Panc1 (cell line): ENCODE measurements at places on chromosomes 1 and 21.

DNA sequence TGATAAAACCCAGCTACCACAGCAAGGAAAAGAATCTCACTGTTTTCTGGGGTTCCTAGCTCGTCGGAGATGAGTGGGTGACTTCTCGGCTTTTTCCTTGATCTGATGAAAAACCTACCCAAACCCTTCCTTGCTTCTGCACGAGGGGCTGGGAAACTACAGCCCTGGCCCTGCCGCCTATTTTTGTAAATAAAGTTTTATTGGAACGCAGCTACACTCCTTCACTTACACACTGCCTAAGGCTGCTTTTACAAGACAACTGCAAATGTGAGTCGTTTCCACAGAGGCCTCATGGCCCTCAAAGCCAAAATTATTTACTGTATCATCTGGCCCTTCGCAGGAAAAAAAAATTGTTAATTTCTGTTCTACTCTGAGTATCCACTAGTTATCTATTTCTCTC is 116.0 kb upstream of the TMPRSS2 start:
- no peak for DNase-seq

DNA sequence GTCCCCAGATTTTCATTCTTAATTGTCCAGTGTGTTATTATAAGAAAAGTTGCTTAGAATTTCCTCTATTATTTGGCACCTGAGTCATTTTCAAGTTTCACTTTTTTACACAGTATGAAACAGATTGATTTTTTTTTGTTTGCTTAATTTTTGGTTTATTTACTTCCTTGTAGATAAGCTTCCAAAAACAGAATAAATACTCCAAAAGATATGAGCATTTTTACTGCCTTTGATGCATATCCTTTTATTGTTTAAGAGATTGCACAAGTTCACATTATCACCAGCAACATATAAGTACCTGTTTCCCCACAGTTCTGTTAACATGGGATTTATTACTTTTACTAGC is 36.3 kb upstream of the AHCYL1 start:
- DNase-seq = no peak

DNA sequence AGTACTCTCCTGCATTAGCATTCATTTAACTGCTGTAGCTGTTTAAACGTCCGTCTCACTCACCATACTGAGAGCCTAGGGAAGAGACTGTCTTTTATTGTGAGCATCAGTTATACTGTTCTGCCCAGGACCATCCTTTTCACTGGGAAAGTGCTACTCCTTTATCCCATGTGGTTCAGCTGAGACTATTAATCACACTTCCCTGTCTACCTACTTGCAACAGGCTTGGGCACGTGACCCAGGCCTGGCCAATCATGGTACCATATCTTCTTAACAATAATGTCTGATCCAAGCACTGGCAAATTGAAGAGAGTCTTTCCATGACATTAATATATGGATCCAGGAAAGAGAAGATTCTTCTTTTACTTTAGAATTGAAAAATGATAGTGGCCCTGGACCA is 108.1 kb downstream of the TM2D1 start:
- DNase-seq = no peak

DNA sequence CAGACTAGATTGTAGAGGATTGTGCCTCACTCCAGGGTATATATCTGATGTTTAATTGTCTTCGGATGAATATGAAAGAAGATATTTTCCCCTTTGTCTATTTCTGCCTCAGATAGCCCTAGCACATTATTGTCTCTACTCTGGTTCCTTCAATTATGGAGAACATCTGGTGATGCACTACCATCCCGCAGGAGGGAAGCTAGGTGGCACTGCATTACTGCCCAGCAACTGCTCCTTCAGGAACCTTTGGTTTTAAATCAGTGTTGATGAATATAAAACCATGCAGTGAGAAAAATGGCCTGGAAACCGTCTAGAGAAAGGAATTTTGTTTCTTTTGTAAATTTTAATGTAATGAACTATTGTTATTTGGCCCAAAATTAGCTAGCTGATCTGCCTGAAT is 68.5 kb downstream of the GPR88 start:
- DNase-seq = no peak

GRCh38 chr1:100861379-100861778 is 33.3 kb downstream of the EXTL2 start:
- DNase-seq = no peak
